Activated CD4-positive, alpha-beta T cell treated with anti-CD3 and anti-CD28 coated beads, Interleukin-2, amount 10 ng/mL, durations not matched to agents 24 days and 14 days (primary cell): ENCODE measurements at places on chromosomes 1 and 21. TPM values are rescaled to one million over a fixed set of nuclear protein-coding genes. Genes with fewer than 3 reads are reported as not detected.

Gene AXDND1
- 0.21 TPM in 1 of 2 replicates, not detected in the other for total RNA-seq

Gene APOBEC4
- total RNA-seq: not detected in 2 replicates

Gene NBPF10
- 3.2 TPM in 2 replicates for total RNA-seq

Gene IGFN1
- not detected in 2 replicates for total RNA-seq

Gene CSF1
- total RNA-seq: 190 and 193 TPM in 2 replicates

Gene BLACAT1
- 0.16 and 0.17 TPM in 2 replicates for total RNA-seq

Gene BGLAP
- total RNA-seq: 1.9 and 2.3 TPM in 2 replicates

- no peaks in the 10 kb centered on the region for H3K36me3 ChIP-seq
- DNase-seq: no peak
- H3K27me3 ChIP-seq: peaks cover 2% of the 10 kb centered on the region
- peaks cover 5% of the 10 kb centered on the region for H3K4me1 ChIP-seq
- no peak overlapping the region for H3K4me3 ChIP-seq
Measured at GRCh38 chr21:26806801-26807295, 38.4 kb downstream of the ADAMTS1 start.

- no peak for DNase-seq
- peaks cover 14% of the 10 kb centered on the region for H3K4me1 ChIP-seq
- no peaks in the 10 kb centered on the region for H3K36me3 ChIP-seq
- no peak overlapping the region for H3K27ac ChIP-seq
- H3K27me3 ChIP-seq: no peaks in the 10 kb centered on the region
Measured at GRCh38 chr1:14334336-14335176, 263.9 kb upstream of the KAZN start.

GRCh38 chr1:225875044-225875815, 7.0 kb downstream of the TMEM63A start:
- DNase-seq: no peak
- no peak overlapping the region for H3K27ac ChIP-seq
- H3K36me3 ChIP-seq: peaks cover 61% of the 10 kb centered on the region
- peaks cover 46% of the 10 kb centered on the region for H3K4me1 ChIP-seq
- no peak overlapping the region for H3K4me3 ChIP-seq

DNA sequence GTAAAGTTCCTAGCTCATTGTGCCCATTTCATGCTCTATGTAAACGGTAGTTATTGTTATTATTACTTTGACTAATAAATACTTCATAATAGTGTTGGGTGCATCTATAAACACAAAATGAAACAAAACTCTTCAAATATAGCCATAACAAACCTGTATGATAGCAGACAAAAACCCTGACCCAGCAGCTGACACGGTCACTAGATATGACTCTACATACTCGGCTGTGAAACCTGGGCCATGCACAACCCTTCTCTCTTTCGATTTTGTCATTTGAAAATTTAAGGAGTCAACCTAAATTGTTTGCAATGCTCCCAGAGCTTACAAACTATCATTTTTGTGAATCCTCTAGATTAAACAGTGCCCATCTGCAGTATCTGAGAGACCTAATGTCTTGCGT, 8.0 kb upstream of the RGS13 start:
- no peak overlapping the region for H3K27ac ChIP-seq
- H3K27me3 ChIP-seq: peaks cover 26% of the 10 kb centered on the region
- no peaks in the 10 kb centered on the region for H3K4me1 ChIP-seq
- no peak overlapping the region for H3K4me3 ChIP-seq
- no peak for DNase-seq

DNA sequence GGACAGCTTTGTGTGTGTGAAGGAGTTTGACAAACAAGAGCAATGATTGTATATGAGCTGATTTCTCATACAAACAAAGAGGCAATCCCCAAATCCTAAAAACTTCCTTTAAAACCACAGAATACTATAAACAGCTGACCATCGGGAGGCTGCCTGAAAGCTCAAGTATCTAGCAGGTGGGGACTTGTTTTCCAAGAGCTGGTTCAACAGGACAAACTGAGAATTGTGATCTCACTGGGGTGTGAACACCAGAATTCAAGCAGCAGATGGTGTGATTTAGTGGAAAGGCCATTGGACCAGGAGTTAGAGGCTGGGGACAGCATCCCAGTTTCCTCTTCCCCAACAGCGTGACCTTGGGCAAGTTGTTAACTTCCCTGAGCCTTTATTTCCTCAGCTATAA, 13.9 kb downstream of the LMX1A start:
- H3K4me3 ChIP-seq: no peak overlapping the region
- DNase-seq: no peak
- H3K27ac ChIP-seq: no peak overlapping the region
- no peaks in the 10 kb centered on the region for H3K36me3 ChIP-seq

DNA sequence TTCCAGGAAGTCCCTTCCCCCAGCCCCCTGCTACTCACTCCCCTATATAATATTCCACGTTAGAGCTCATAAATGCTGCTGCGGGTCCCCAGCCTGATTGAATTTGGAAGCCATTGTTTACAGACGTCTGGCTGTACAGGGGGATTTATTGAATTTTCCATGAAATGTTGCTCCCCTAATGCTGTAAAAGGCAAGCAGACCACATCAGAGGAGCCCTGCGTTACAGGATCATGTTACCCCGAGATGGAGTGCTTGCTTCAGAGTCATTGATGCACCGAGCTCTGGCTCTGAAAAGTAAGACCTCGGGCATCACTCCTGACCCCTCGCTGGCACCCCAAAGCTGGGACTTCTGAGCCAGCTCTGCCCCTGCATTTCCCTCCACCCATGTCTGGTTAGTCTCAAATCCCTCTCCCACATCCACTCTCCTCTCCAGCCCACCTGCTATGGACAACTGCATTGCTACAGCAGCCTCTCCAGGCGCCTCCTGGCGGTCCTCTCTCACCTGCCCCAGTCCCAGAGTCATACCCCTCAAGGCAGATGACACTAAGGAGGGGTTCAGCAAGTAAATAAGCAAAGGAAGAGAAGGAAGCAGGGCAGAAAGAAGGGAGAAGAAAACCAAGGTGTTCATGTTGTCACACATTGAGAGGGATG, 127.8 kb downstream of the TMEM53 start:
- no peaks in the 10 kb centered on the region for H3K4me1 ChIP-seq
- no peak for DNase-seq
- no peak overlapping the region for H3K27ac ChIP-seq
- H3K4me3 ChIP-seq: no peak overlapping the region
- H3K27me3 ChIP-seq: peaks cover 9% of the 10 kb centered on the region

DNA sequence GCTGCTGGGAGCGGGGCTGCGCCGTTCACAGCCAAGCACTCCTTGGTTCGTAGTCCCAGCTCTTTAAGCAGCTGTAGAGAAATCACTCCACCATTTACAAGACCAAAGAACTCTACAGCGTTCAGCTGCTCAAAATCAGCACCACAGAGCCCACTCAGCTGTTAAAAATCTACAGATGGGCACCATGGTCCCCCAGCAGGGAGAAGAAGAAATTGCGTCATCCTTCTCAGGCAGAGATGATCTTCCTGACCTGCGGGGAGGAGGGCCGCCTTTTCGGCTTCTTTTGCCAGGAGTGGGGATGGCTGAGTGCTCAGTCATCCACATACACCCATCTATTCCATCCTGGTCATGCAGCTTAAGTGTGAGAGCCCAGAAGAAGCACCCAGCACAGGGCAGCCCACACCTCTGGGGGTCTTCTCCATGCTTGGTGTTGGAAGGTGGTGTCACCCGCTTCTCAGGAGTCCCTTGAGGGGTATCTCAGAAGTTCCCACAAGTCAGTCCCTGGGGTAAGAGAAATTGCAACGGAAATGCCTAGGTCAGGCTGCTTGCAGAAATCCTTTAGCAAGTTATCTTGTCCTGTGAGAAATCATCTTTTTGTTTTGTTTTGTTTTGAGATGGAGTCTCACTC, 163.8 kb downstream of the NPHP4 start:
- H3K27ac ChIP-seq: no peak overlapping the region
- no peaks in the 10 kb centered on the region for H3K4me1 ChIP-seq
- H3K4me3 ChIP-seq: no peak overlapping the region
- H3K36me3 ChIP-seq: no peaks in the 10 kb centered on the region
- no peaks in the 10 kb centered on the region for H3K27me3 ChIP-seq
- no peak for DNase-seq

- no peaks in the 10 kb centered on the region for H3K4me1 ChIP-seq
- no peaks in the 10 kb centered on the region for H3K27me3 ChIP-seq
- no peak overlapping the region for H3K4me3 ChIP-seq
- no peak overlapping the region for H3K27ac ChIP-seq
- DNase-seq: no peak
Measured at GRCh38 chr1:205068457-205069040, 15.7 kb downstream of the TMEM81 start.

DNA sequence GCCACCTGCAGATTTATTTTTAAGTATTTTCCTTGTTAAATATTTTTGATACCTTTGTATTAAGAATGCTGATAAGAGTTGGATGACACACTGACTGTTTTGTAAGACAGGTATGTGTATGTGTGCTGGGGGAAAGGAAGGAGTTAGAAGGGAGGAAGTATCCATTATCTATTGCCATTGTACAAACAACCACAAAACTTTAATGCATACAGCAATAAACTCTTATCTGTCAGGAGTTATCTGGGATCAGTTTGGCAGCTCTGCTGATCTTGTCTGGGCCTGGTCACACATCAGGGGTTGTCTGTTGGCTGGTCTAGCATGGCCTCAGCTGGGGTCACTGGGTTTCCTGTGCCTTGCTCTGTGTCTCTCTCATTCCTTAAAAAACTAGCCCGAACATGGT, 423.9 kb upstream of the USP24 start:
- DNase-seq: no peak
- H3K4me1 ChIP-seq: no peaks in the 10 kb centered on the region
- H3K27me3 ChIP-seq: no peaks in the 10 kb centered on the region
- H3K4me3 ChIP-seq: no peak overlapping the region
- no peak overlapping the region for H3K27ac ChIP-seq

DNA sequence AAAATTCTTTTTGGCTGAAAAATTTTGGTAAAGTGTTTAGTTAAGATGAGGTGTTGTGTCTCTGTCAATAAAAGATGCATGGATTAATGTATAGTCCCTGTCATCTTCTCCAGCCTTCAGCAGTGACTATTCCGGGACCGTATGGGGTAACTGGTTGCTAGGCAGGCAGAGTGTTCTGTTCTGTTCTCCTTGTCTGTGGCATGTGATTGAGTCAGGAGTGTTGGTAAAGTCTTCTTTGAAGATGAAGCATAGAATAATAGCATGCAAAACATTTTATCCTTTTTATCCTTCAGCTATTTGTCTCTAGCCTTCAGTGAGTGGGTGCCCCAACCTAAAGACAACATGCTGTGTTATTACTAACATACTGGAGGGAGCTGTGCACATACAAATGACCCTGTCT, 74.6 kb downstream of the RGL1 start:
- H3K27ac ChIP-seq: no peak overlapping the region
- peaks cover 1% of the 10 kb centered on the region for H3K4me1 ChIP-seq
- DNase-seq: no peak
- H3K27me3 ChIP-seq: no peaks in the 10 kb centered on the region
- H3K4me3 ChIP-seq: no peak overlapping the region

DNA sequence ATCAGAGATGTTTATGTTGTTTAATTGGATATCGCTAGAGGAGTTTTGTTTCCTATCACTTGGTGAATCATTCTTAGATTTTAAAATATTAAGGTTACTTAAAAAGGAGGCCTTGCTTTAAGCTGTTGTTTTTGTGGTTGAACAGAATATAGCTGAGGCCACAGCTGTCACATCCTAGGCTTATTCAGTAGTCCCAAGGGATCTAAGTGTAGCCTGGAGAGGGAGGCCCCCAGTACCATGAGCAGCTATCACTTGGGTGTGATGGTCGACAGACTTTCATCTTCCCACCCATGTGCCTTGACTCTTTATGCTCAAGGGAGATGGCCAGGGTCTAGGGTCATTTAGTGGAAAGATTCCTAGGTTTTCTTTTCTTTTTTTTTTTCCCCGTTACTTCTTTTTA, 278.7 kb downstream of the HHAT start:
- H3K36me3 ChIP-seq: no peaks in the 10 kb centered on the region
- no peak for DNase-seq
- no peaks in the 10 kb centered on the region for H3K4me1 ChIP-seq
- no peak overlapping the region for H3K4me3 ChIP-seq
- no peaks in the 10 kb centered on the region for H3K27me3 ChIP-seq

DNA sequence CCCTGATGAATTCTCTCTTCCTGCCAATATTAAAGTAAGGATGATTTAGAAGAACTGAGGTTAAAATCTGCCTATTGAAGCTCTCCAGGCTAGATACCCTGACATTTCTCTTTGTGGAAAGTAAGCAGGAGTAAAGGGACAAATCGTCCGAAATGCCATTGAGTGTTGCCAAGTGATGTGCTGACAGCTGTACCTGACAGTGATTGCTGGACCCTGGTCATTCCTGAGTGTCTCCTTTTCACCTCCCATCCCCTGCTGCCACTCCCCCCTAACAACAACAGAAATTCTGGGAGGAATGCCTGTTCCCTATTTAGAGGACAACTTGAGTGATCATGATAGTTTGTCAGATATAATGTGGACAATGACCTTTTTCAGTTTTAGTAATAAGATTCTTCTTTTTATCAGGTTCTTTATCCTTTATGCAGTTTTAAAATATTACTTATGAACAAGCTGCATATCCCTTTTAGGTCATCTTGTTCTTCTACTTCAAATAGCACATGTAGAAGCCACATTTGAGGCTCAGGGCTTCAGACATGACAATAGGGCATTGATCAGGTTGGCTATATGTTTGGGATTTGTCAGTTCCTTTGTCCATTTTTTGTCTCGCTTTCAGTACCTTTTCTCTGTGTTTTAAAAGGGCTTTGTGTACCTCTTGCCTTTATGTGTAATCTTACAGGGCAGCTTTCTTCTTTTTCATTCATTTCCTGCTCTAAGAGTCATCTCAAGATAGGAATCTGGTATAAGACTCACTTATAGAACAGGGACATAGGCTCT, 56.0 kb downstream of the ITSN1 start:
- H3K27ac ChIP-seq: no peak overlapping the region
- H3K36me3 ChIP-seq: no peaks in the 10 kb centered on the region
- DNase-seq: peak; percentile 41
- no peak overlapping the region for H3K4me3 ChIP-seq
- peaks cover 20% of the 10 kb centered on the region for H3K27me3 ChIP-seq

- H3K4me3 ChIP-seq: no peak overlapping the region
- peaks cover 2% of the 10 kb centered on the region for H3K27me3 ChIP-seq
- H3K4me1 ChIP-seq: peaks cover 10% of the 10 kb centered on the region
- H3K27ac ChIP-seq: no peak overlapping the region
Measured at GRCh38 chr1:3313576-3313950, 140.9 kb upstream of the ARHGEF16 start.

DNA sequence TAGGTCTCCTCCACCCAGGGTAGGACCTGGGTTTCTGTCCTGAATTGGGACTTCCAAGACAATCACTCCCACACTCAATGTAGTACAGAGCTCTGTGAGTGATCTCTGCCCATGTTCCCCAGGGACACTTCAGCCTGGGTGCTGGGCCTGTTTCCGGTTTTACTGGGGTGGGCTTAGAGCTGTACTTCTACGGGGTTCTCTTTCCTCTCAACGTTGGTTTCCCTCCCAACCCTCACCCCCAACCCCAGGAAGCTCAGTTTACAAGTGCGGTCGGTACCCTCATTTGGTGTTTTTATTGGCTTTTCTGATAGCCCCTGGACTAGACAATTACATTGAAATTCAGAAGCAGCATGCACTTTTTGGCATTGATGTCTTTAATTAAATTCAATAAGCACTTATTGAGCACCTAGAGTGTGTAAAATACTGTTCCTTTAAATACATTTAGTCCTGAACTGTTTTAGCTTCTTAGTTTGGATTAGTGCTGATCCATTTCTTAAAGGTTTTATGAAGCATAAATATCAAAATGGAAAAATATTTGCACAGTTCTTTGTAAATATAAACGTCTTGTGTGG, 542 bp upstream of the XPR1 start:
- no peaks in the 10 kb centered on the region for H3K36me3 ChIP-seq
- H3K27ac ChIP-seq: peak overlapping the region; percentile 93
- peaks cover 4% of the 10 kb centered on the region for H3K4me1 ChIP-seq
- peaks cover 9% of the 10 kb centered on the region for H3K27me3 ChIP-seq
